ENCODE measurements at places on chromosomes 7 and 10.
A peak's percentile ranks its signal among the peaks of the same experiment; 100 is the strongest.

GRCh38 chr7:119974972-119975371, 298.0 kb upstream of the KCND2 start:
- no peak for DNase-seq

DNA sequence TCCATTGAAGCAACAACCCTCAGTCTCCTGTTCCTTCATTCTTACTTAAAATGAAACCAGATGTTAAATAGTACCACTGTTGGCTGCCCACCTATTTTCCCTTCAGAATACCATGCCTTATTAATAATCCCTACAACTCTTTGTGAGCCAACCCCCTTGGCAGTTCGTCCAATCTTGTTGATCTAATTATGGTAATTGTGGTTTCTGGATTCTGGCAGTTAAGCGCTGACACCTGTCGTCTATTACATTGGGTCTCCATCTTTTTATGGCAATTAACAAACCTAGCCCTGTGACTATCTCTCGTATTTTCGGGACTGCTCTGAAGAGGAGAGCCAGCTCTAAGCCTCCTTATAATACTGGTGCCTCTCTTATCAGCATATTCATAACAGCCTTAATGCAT, 432.0 kb downstream of the ATRNL1 start:
- no peak for DNase-seq

GRCh38 chr7:76505168-76506080, 4.9 kb upstream of the UPK3B start:
- DNase-seq: no peak

DNA sequence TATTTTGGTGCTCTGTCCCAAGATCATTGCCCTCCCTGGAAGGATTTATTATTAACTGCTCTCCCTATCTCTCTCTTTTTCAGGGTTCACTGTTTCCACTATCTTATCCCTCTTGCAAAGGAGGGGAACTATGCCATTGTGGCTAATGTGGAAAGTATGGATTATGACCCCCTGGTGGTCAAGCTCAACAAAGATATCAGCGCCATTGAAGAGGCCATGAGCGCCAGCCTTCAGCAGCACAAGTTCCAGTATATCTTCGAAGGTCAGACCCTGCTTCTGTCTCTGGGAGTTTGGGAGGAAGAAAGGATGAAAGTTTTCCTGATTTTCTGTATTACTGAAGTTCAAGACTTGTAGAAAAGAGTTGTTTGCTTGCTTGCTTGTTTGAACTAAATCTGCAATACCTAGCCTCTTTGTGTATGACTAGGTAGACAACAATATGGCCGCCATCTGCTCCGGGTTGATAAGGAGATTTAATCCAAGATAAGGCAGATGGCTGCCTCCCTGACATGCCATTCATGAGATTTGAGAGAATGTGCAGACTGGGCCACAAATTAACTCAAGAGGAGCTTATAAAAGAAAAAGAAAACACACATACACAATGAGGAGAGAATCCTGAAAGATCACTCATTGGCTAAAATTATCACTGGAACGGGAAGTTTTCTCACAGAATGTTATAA, 122.2 kb upstream of the LRGUK start:
- DNase-seq: no peak

DNA sequence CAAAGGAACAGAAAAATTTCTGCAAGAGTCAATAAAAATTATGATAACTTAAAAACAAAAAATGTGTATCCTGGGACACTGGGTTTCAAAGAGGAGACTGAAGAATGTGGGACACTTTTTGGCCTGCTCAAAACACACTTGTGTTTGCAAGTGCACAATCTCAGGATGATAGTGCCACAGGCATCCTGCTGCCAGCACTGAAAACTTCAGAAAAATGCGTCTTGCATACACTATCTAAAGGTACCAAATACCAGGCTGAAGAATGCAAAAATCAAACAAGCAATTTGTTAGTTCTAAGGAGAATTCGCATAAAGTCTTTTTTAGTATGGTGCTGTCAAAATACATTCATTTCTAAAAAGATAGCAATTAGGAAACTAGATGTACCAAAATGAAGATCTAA, 38.1 kb downstream of the WASL start:
- DNase-seq: no peak

DNA sequence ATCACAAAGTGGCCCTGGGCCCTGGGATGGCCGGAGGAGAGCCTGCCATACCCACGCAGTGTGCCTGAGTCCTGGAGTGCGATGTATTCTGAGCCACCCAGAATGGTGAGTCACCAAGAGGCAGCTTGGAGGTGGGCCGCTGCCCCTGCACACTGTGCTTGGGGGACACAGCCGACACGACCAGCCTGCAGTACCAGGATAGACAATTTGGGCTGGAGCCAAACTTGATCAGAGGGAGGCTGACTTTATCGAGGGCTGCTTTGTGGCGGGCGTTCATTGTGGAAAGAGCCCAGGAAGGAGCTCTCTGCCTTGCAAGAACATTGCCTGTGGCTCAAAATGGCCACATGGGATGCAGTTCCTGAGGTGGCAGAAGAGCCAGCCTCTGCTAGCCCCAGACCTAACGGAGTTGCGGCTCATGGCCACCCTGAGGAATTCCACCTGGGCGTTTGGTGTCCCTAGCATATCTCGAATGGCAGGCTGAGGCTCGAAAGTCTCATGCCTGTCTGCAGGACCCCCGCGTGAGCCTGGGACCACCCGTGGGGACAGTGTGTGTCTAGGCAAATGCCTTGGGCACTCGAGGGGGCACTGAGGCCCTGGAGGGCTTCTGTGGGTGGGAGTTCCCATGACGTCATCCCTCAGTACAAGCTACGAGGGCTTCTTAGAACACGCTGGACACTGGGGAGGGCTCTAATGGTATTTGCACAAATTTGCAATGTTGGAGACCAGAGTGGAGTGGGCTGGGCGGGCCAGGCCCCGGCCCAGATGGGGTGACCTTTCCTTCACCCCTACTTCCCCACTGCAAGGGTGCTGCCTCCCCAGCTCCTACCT, 79.7 kb downstream of the LHPP start:
- DNase-seq: no peak

GRCh38 chr10:26844396-26844975, 16.3 kb downstream of the ABI1 start:
- no peak for DNase-seq

DNA sequence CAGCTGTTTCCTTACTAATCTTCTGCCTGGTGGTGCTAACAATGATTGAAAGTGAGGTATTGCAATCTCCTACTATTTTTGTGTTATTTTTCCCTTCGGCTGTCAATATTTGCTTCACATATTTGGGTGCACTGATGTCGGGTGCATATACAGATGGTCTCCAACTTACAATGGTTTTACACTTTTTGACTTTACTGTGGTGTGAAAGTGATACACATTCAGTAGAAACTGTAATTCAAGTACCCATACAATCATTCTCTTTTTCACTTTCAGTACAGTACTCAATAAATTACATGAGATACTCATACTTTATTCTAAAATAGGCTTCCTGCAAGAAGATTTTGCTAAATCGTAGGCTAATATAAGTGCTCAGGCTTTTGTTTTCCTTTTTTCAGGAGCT, 73.2 kb downstream of the RNF216 start:
- DNase-seq: no peak

DNA sequence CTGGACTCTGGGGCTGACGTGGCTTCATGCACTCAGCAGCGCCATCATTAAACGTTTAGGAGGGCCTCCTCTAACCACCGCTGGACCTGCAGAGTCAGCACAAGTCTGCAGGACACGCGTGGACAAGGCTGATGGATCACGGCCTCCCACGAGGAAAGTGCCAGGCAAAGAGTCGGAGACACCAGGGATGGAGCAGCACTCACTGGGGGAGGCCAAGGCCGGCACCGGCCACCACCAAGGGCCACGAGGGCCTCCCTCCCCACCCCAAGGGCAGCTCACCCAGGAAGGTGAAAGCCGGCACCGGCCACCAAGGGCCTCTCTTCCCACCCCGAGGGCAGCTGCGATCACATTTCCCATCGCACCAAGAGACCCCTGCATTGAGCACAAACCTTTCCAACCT, 91.5 kb downstream of the DIP2C start:
- no peak for DNase-seq

- peak; percentile 70 for DNase-seq
Measured at GRCh38 chr10:86899670-86900276, 57.6 kb downstream of the MMRN2 start.

- no peak for DNase-seq
Measured at GRCh38 chr7:94277236-94277635, 117.5 kb upstream of the COL1A2 start.

GRCh38 chr10:96456296-96456840, 57.4 kb downstream of the TLL2 start:
- no peak for DNase-seq

GRCh38 chr7:114854369-114854768, 67.5 kb upstream of the MDFIC start:
- DNase-seq: no peak

DNA sequence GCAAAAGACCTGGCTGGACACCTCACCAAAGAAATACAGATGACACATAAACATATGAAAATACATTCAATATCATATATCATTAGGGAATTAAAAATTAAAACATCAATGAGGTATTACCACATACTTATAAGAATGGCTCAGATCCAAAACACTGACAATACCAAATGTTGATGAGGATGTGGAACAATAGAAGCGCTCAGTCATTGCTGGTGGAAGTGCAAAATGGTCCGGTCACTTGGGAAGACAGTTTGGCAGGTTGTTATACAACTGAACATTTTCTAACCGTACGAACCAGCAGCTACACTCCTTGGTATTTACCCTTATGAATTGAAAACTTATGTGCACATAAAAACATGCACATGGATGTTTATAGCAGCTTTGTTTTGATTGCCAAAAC, 38.5 kb downstream of the ZMYND11 start:
- no peak for DNase-seq

DNA sequence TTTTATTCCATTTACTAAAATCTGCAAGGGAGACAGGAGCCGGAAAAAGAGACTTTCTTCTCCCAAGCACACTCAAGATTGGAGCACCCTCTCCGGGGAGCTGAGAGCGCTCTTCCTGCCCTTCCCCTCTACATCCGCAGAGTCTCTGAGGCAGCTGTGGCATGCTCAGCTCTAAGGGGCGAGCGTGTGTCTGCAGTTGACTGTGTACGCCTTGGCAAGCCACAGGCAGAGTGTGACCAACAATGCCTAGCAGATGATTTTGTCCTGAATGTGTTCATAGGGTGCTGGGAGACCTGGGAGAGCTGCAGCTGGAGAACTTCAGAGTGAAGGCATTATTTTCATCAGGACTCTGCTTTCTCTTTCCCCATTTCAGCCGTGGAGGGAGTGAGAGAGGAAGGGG, 20.7 kb downstream of the MTURN start:
- no peak for DNase-seq

- DNase-seq: no peak
Measured at GRCh38 chr7:36192053-36192824, 39.2 kb downstream of the EEPD1 start.

DNA sequence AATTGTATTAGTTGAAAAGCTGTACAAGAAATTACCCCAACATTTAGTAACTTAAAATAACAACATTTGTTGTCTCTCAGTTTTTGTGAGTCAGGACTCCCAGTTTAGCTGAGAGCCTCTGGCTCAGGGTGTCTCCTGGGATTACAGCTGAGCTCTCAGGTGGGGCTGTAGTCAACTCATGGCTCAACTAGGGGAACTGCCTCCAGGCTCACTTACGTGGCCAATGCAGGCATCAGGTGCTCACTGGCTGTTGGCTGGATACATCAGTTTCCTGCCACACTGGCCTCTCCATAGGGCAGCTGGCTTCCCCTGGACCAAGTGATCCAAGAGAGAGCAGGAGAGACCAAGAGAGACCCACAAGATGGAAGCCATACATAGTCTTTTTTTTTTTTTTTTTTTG, 17.5 kb downstream of the CCNY start:
- DNase-seq: no peak

DNA sequence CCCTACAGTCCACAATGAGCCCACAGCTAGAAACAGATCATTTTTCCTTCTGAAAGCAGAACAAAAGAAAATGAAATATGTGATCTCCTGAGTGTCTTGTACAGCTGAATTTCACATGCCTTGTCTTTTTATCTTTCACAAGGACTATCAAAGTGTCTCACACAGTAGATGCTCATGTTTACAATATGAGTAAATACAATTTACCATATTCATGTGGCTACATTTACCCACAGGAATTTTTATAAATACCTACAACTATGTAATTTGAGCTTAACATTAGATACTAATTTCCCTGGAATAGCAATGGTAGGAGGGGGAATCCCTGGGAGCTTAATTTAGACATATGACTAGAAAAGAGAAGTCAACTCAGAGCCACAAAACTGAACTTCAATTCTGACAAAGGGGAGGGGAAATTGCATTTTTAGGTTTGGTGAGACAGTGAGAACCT, 186.2 kb downstream of the MACC1 start:
- DNase-seq: no peak

- DNase-seq: no peak
Measured at GRCh38 chr7:22831602-22832305, 9.1 kb upstream of the TOMM7 start.

DNA sequence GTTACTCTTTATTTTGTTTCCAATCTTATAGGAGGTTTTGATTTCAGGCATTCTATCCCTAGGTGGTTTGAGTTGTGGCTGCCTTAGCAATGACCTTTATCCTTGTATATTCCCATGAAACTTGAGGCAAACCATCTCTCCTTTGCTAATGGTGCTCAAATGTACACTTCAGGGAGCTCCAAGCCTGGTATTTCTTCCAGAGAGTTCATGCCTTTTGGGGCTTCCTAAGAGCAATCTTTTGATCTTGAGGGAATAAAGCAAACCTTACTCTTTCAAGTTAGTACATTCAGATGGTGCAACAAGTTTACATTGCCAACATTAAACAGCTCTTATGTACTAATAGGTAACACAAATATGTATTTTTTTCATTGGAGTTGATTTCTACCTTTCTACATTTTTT, 3.4 kb upstream of the GNAT3 start:
- no peak for DNase-seq

- no peak for DNase-seq
Measured at GRCh38 chr10:71656220-71656619, 63.4 kb downstream of the C10orf105 start.

- no peak for DNase-seq
Measured at GRCh38 chr10:92410501-92410900, 119.5 kb downstream of the MARCHF5 start.

- no peak for DNase-seq
Measured at GRCh38 chr7:157996359-157997079, 591.1 kb downstream of the PTPRN2 start.

- DNase-seq: no peak
Measured at GRCh38 chr7:99102809-99103690, 40.9 kb downstream of the SMURF1 start.

- peak; percentile 85 for DNase-seq
Measured at GRCh38 chr7:108146070-108146842, 16.1 kb upstream of the LAMB4 start.

DNA sequence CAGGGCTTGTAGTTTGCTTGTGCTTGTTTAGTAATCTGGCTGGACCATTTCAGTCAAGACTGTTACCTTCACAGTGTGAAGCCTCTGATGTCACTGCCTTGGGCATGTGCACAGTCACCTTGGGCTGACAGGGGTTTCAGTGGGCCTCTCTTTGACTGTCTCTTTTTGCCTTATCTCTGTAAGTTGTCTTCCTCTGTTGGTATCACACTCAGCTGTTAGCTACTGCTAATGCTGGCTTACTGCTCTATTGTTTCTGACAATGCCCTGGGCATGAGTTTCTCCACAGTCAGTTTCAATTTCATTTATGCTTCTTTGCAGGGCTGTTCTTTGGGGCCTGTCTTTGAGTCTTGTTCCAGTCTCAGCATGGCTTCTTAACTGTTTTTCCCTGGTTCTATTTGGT, 201.9 kb upstream of the SHH start:
- DNase-seq: no peak

GRCh38 chr10:516764-517163, 172.7 kb downstream of the DIP2C start:
- DNase-seq: no peak
